Activated CD4-positive, alpha-beta memory T cell treated with anti-CD3 and anti-CD28 coated beads for 36 hours (primary cell): ENCODE measurements at places on chromosomes 6 and 20. TPM values are rescaled to one million over a fixed set of nuclear protein-coding genes. Genes with fewer than 3 reads are reported as not detected.

POM121L2 gene
- total RNA-seq: not detected

SASH1 gene
- 0.44 TPM for total RNA-seq

ERGIC3 gene
- total RNA-seq: 120 TPM

NCOA7 gene
- 42.3 TPM for total RNA-seq

- H3K27me3 ChIP-seq: peaks cover 14% of the 10 kb centered on the region
- H3K36me3 ChIP-seq: no peaks in the 10 kb centered on the region
- peaks cover 4% of the 10 kb centered on the region for H3K4me1 ChIP-seq
- H3K4me3 ChIP-seq: no peak overlapping the region
- H3K27ac ChIP-seq: no peak overlapping the region
These were observed 14.2 kb downstream of the COL19A1 start for GRCh38 chr6:69880601-69881000.

GRCh38 chr20:1278993-1279392 lies 12.9 kb downstream of the SNPH start:
- no peak overlapping the region for H3K4me3 ChIP-seq
- H3K36me3 ChIP-seq: no peaks in the 10 kb centered on the region
- peaks cover 13% of the 10 kb centered on the region for H3K4me1 ChIP-seq
- H3K27ac ChIP-seq: no peak overlapping the region
- DNase-seq: no peak
- H3K27me3 ChIP-seq: no peaks in the 10 kb centered on the region

DNA sequence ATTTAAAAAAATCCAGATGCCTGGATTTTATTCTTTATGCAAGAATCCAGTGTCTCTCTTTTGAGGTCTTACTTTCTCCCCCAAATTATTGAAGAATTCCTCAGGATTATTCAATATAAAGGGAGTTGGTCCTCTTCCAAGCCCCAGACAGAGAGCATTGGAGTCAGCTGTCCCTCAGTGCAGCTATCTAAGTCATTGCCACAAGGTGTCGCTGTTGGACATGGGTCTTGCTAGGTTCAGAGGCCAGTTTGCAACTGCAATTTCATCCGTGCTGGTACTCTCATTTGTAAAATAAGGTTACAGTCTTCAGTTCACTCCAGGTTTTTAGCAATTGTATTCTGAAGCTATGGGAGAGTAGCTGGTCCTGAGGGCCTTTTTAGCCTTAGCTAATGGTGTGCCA lies 27.8 kb downstream of the CCN2 start:
- no peaks in the 10 kb centered on the region for H3K36me3 ChIP-seq
- peak; percentile 60 for DNase-seq
- H3K27me3 ChIP-seq: peaks cover 5% of the 10 kb centered on the region
- no peaks in the 10 kb centered on the region for H3K4me1 ChIP-seq

- H3K36me3 ChIP-seq: no peaks in the 10 kb centered on the region
- H3K27me3 ChIP-seq: no peaks in the 10 kb centered on the region
- no peak for DNase-seq
- H3K4me1 ChIP-seq: peaks cover 22% of the 10 kb centered on the region
These were observed 13.3 kb upstream of the PTPN1 start for GRCh38 chr20:50496773-50497385.

DNA sequence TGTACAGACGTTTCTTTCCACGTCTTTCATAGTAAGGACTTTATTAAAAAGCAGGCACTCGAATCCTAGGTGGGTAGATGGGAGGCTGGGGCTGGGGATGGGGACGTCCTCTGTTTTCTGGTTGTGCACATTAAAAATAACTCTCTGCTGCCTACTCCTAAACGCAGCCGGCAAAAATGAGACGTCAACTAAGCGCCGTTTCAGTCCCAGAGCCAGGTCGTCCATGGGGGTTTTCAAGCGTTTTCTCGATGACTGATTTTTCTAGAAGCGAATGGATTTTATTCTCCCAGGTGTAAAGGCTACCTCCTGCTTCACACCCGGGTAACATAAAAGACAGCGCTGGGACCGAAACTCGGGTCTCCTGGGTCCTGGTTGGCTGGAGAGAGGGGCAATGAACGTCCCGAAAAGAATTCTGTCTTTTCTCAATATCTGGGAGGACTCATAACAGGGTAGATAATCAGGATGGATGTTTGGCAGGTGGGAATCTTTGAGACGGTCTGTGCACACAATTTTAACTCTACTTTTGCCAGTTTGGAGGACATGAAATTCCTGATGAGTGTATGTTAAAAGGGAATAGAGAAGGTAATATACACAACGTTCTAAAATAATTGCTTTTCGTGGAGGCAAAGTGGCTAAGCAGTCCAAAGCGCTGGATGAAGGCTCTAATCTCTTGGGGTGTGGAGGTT lies 25.2 kb downstream of the GPX6 start:
- H3K4me1 ChIP-seq: peaks cover 16% of the 10 kb centered on the region
- DNase-seq: peak; percentile 23
- H3K27me3 ChIP-seq: peaks cover 62% of the 10 kb centered on the region

DNA sequence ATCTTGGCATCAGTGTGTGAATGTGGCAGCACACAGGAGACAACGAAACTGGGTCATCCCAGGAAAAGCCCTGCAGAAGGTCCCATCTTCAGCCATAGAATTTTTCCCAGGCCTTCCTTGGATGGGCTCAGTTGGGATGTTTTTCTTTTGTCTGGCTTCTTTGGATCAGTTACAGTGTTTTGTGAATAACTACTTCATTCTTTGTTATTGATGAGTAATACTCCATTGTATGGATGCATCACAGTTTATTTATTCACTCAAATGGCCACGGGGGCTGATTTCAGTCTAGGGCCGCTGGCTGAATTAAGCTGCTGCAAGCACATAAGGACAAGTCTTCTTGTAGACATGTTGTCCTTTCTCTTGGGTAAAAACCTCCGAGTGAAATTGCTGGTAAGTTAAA lies 81.3 kb upstream of the CD93 start:
- no peak overlapping the region for H3K27ac ChIP-seq
- H3K36me3 ChIP-seq: no peaks in the 10 kb centered on the region
- H3K4me3 ChIP-seq: no peak overlapping the region
- H3K4me1 ChIP-seq: no peaks in the 10 kb centered on the region
- no peak for DNase-seq

DNA sequence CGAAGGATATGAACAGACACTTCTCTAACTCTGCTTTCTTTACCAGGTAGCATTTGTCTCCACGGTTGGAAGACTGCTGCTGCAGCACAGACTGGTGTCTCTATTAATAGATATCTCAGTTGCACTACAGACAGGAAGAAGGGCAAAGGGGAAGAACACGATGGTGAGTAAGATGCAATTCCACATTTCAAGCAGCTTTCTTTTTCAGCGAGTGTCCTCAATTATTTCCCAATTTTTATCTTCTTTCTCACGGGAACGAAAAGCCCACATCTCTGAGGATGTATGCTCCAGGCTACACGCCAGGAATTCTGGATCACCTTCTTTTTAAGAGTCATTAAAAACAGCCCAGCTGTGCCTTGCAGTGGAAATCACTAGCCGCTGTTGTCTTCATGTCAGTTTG lies 311.6 kb upstream of the ECI2 start:
- H3K4me3 ChIP-seq: no peak overlapping the region
- peaks cover 5% of the 10 kb centered on the region for H3K27me3 ChIP-seq
- no peaks in the 10 kb centered on the region for H3K36me3 ChIP-seq
- no peak for DNase-seq
- no peaks in the 10 kb centered on the region for H3K4me1 ChIP-seq

- no peaks in the 10 kb centered on the region for H3K36me3 ChIP-seq
- H3K4me1 ChIP-seq: peaks cover 33% of the 10 kb centered on the region
- H3K4me3 ChIP-seq: no peak overlapping the region
- no peak for DNase-seq
- H3K27me3 ChIP-seq: peaks cover 26% of the 10 kb centered on the region
These were observed 87.2 kb downstream of the CD40 start for GRCh38 chr20:46205349-46205748.

DNA sequence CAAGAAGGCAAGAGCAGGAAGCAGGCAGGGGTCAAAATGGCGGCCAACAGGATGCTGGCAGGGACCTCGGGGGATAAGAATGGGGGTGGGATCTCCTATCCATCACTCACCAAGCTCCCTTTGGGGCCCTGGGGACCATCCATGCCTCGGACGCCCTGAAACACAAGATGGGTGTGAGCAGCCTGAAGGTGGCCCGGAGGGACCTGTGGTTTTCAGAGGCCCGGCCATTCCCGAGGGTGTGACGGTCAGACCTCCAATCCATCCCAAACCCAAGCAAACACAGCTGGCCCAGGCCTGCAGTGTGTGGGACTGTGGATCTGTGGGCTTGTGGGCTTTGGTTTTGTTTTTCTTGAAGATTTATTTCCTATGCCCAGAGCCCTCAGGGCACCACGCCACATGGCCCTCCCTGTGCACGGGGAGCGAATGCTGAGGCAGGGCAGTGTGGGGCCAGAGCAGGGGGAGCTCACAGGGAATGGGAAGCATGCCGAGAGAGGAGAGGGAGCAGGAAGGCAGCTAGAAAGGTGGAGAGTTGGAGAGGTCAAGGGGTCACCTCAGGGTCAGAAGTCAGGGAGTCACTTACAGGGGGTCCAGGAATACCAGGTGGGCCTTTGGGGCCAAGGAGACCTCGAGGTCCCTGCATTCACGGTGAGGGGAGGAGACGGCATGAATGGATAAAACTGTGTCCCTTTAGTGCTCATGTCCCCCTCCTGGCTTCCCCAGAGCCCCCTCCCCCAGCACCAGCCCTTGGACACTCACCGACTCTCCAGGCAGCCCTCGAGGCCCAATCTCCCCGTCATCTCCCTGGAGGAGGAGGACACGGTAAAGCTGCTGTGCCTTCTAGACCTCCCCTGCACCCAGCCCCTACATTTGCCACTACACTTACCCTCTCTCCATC lies 14.5 kb downstream of the COL11A2 start:
- H3K27me3 ChIP-seq: peaks cover 5% of the 10 kb centered on the region
- no peak for DNase-seq
- peaks cover 2% of the 10 kb centered on the region for H3K36me3 ChIP-seq
- H3K4me1 ChIP-seq: peaks cover 2% of the 10 kb centered on the region
- no peak overlapping the region for H3K4me3 ChIP-seq
